ENCODE measurements at places on chromosomes 13 and 19.

- DNase-seq, result no peak
Measured at GRCh38 chr19:14107581-14108461, 9.7 kb downstream of the PRKACA start.

- DNase-seq, result no peak
Measured at GRCh38 chr19:43695985-43696704, 19.7 kb upstream of the IRGC start.

- no peak for DNase-seq
Measured at GRCh38 chr19:50568728-50569698, 778 bp upstream of the LRRC4B start.

DNA sequence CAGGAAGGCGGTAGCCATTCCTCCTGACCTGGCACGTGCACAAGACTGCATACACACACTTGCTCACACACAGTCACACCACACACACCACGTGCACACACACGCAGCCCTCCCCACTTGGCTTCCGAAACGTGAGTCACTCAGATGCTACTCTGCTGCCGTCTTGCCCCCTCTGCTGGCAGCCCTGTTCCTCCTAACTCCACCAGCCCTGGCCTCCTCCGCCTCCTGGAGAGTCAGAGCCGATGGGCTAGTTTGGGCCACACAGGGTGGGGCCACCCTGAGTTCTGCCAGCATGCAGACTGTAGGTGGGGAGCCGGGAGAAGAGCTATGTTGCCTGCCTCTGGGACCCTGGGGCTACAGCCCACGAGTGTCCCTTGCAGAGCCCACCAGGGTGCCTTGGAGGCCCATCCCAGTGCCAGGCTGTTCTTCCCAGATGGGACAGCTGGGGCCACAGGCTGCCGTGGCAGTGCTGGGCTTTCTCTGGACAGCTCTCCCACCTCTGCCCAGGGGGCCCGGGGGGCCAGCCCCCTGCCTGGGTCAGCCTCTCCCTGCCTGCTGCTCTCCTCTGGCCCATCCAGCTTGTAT, 12.1 kb downstream of the PIN1 start:
- no peak for DNase-seq

- DNase-seq, result no peak
Measured at GRCh38 chr19:27993619-27994570, 1219.1 kb downstream of the UQCRFS1 start.

- DNase-seq, result no peak
Measured at GRCh38 chr19:56125806-56126590, 4.9 kb upstream of the ZNF787 start.

GRCh38 chr19:50629194-50629593, 10.5 kb downstream of the SYT3 start:
- no peak for DNase-seq

DNA sequence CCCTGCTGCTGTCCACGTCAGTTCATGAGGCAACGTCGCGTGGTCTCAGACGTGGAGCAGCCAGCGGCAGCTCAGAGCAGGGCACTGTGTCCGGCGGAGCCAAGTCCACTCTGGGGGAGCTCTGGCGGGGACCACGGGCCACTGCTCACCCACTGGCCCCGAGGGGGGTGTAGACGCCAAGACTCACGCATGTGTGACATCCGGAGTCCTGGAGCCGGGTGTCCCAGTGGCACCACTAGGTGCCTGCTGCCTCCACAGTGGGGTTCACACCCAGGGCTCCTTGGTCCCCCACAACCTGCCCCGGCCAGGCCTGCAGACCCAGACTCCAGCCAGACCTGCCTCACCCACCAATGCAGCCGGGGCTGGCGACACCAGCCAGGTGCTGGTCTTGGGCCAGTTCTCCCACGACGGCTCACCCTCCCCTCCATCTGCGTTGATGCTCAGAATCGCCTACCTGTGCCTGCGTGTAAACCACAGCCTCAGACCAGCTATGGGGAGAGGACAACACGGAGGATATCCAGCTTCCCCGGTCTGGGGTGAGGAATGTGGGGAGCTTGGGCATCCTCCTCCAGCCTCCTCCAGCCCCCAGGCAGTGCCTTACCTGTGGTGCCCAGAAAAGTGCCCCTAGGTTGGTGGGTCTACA, 6.6 kb downstream of the FSTL3 start:
- DNase-seq, result no peak

DNA sequence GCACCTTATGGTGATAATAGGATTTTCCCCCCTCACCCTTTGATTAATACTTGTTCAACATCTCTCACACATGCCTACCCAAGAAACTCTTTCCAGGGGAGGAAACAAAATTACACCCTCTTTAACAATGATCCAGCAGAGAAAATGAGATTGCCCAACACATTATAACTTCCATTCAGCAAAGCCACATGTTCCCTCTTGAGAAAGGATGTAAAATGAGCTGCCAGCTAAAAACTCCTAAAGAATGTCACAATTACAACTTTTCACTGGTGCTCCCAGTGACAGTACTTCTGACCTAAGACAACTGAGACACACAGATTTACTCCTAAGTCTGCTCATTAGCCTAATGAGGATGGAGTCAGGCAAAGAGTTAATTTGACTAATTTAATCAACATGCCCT, 621.4 kb downstream of the DIAPH3 start:
- DNase-seq, result peak; percentile 62

DNA sequence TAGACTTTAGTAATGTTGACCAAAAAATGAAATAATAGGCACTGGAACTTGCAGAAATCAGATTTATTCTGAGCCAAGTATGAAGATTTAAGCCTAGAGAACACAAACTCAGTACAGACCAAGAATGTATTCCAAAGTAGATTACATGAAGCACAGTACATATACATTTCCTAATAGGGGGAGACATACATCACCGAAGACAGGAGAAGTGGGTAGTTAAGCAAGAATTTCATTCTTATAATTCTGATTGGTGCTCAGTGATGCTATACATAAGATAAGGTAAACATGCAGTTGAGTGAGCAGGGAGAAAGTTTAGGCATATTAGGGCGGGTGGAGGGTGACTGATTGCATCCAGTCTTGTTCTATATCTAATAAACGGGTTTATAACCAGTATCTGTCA, 2218.8 kb downstream of the PCDH9 start:
- DNase-seq, result no peak

DNA sequence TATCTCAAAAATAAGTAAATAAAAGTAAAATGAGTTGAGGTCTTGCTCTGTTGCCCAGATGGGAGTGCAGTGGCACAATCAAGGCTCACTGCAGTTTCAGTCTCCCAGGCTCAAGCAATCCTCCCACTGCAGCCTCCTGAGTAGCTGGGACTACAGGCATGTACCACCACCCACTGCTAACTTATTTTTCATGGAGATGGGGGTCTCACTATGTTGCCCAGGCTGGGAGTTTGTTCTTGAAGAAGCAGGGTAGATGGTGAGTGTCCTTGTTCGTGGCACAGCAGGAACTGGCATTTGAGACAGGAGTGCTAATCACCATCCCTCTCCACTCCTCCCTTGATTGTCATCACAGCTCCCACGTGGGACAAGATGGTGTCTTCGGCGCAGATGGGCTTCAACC, 3.5 kb downstream of the NLRP2 start:
- no peak for DNase-seq

- DNase-seq, result no peak
Measured at GRCh38 chr13:51223560-51224270, 1.5 kb downstream of the FAM124A start.

GRCh38 chr13:63075126-63075525, 1659.5 kb upstream of the PCDH20 start:
- no peak for DNase-seq

- no peak for DNase-seq
Measured at GRCh38 chr13:108549934-108550333, 79.5 kb upstream of the MYO16 start.

- DNase-seq, result no peak
Measured at GRCh38 chr13:20717581-20718542, 14.4 kb downstream of the IL17D start.

DNA sequence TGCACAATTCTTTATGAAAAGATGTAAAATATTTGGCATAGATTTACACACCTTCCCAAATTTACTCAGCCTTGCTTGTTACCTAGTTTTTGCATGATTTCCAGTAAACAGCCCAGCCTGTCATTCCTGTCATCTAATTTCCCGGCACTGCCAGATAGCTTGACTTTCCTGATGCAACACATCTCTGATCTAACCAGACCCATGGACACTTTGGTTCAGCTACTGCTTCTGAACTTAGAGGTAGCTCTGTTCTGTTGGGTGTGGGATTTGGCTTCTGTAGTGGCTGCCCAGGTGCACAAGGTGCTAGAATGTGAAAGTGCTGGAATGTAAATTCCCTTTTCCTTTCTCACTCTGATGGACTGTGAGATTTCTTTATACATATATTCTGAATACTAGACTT, 1033.5 kb downstream of the SLITRK1 start:
- no peak for DNase-seq

- peak; percentile 12 for DNase-seq
Measured at GRCh38 chr19:42563352-42564210, 31.1 kb downstream of the CEACAM8 start.

DNA sequence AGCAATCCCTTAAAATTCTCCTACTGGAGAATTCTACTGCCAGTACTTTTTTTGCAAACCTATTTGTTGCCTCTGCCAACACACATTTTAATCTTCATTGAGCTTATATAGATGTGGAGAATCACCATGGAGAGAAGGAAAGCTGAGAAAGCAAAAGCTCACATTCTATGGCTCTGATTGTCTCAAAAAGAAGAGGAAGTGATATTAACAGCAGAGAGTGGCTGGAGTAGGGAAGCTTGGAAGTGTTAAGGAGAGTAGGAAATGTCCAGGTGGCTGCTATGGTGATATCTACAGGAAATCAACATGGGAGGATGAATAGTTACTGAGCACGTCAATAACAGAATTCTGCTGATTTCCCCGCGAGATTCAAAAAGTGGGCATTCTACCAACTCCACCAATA, 78.8 kb upstream of the TDRD3 start:
- peak; percentile 38 for DNase-seq

- no peak for DNase-seq
Measured at GRCh38 chr13:49436890-49437289, 7.0 kb downstream of the CAB39L start.

- DNase-seq, result peak; percentile 27
Measured at GRCh38 chr19:7789447-7789846, 26.4 kb downstream of the CLEC4M start.

DNA sequence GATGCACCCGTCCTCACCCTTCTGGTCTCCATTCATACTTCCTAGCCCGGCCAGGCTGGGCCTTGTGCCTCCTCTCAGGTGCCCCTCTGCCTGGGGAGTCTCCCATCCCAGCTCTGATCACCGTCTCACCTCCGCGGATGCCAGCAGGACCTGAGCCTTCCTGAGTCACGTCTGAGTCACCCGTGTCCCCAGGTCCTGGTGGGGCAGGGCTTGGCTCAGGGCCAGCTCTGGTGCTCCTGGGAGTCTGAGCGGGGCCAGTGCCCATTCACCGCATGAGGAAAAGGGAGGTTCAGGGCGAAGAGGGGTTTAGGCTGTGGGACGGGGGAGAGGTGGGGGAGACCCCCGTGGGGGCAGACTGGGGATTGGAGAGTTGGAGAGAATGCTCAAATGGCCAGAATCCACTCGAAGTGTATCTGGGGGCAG, 593 bp downstream of the ATP8B3 start:
- peak; percentile 36 for DNase-seq

DNA sequence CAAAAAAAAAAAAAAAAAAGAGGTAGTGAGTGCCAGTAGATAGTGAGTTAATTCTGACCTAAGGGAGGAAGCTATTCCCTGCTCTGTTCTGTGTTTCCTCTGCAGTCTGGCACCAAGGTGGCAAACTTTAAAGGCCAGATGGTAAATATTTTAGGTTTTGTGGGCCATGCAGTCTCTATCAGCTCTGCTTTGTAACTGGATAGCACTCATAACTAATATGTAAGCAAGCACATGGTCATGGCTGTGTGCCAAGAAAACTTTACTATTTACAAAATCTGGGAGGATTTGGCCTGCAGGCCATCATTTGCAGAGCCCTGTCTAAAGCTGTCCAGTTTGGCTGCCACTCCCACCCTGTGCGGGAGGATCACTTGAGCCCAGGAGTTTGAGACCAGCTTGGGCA, 4.3 kb downstream of the PIN1 start:
- no peak for DNase-seq

DNA sequence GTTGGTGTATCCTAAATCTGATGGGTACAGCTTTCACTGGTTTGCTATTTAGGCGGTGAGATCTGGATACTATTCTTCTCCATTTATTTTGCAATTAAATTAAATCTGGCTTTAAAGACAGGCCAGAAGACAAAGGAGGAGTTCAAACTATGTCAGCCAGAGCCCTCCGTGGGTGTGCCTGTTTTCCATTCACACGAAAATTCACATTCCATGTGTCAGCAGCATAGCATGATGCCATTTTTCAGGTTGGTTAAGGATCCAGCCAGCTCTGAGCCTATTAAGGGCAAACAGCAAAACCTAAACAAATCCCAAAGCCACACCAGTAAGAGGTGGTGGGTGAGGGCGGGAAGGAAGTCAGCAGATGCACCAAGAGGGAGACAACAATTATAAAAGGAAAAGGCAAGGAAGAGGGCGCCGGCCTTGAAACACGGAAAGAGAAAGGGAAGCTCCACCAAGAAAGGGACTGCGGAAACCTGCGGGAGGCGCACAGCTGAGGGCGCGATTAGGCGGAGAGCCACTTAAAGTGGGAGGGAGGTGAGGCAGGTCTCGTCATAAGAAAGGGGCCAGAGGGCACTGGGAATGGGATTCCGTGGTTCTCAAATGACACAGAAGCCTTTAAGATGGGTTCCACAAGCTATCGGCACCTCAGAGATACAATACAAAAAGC, 43.0 kb downstream of the CARS2 start:
- DNase-seq, result no peak
